ENCODE measurements at places on chromosomes 2 and 18.

DNA sequence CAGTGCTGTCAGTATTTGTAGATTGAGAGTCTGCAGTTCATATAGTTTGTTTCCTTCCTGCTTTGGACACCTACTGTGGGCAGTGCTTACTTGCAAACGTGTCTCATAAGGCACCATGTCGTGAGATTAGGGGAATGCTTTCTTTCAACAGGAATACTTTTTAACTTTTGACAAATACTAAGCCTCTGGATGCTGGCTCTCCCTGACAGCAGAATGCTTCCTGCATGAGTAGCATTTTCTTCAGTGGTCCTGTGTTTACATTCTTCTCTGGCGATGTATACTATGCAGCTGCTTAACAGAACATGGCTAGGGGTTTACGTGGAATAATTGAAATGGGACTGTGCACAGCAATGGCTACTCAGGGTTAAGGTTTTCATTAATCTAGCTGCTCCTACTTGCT, 807.5 kb downstream of the MBD2 start:
- no peak for DNase-seq

- DNase-seq: no peak
Measured at GRCh38 chr2:225041851-225042799, at the start of gene DOCK10. DOCK10 (minus strand) TSS chr2:225042468; CDS start chr2:225042374, 94 bp downstream.

- no peak for DNase-seq
Measured at GRCh38 chr2:66899109-66899508, 464.2 kb downstream of the MEIS1 start.

DNA sequence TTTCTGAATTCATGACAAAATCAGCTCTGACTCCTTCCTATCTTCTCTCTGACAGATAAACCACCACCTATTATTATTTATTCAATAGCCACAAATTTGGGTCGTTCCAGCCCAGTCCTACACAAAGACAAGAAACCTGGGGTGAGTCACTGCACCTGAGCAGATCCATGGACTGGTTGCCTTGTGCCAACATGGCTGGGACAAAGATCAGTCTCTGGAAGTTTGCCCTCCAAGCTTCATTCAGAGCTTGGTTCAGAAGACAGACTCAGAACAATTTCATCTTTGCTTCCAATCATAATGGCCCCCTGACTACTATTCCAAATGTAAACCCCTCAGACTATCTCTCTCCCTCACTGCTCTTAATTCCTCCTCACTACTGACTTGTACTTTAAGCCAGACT, 9.6 kb upstream of the EXOC6B start:
- DNase-seq: no peak

DNA sequence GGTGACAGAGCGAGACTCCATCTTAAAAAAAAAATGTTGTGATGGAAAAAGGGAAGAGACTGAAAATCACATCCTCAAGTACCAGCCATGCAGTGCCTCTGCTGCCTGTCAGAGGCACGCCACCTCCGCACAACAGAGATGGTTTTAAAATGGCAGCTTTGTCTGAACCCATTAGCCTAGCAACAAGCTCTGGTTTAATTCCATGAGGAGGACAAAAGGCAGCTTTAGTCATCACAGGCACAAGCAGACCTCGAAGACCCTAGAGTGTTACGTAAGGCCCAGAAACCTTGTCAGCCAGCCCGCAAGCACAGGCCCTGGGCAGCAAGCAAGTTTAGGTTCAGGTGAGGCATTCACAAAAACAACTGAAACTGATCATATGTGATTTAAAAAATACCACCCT, 10.4 kb downstream of the LCT start:
- no peak for DNase-seq

DNA sequence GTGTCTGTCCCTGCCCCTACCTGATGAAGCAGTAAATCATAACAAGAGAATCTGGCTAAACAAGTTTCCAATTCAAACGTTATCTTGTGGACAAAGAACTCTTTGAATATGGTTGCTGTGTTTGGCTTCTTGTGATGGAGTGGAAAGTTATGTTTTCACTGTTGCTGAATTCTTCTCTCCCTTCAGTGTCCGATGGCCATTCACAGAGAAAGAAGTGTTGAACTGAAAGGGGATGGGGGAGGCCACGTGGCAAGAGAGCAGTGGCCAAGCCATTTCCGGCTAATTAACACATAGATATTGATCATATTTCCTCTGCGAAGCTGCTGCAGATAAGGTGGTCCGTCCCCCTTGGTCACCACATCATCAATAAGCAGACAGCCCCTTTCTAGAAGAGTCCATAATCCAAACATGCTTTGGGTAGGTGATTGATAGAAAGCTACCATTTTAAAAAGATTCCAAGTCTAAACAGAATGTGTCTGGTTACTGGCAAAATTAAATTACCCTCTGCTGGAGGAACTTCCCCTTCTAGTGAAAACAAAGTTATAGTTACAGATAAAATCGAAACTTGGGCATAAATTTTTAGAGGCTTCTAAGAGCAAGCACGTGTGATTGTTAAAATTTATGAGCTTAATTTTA, 36.9 kb upstream of the FZD7 start:
- no peak for DNase-seq

GRCh38 chr18:71808616-71809015, 735.5 kb downstream of the CBLN2 start:
- no peak for DNase-seq

DNA sequence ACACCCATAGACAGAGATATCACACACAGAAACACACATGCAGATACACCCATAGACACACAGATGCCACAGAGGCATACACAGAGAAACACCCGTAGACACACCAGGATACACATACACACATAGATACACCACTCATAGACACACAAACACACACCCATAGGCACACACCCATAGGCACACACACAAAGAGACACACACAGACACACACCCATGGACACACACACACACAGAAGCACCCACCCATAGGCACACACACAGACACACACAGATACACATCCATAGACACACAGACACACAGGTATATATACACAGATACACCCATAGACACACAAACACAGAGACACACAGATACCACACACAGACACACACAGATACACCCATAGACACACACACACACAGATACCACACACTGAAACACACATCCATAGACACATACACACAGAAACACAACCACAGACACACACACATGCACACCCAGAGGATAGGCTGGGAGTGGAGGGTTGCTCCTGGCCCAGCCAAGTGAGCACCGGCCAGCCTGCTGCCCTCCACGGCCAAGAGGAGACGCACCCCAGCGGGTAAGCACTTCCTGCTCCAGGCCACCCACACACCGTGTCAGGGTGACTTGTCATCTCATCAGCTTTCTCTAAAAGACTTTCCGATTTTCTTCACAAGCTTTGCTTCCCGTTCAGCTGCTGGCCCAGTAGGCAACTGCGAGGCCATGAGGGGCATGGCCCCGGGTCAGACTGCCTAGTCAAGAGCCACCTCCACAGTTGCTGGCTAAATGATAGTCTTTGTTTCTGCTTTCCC, 14.1 kb upstream of the CNNM3 start:
- no peak for DNase-seq

GRCh38 chr2:127841466-127842178, 16.3 kb downstream of the POLR2D start:
- no peak for DNase-seq

DNA sequence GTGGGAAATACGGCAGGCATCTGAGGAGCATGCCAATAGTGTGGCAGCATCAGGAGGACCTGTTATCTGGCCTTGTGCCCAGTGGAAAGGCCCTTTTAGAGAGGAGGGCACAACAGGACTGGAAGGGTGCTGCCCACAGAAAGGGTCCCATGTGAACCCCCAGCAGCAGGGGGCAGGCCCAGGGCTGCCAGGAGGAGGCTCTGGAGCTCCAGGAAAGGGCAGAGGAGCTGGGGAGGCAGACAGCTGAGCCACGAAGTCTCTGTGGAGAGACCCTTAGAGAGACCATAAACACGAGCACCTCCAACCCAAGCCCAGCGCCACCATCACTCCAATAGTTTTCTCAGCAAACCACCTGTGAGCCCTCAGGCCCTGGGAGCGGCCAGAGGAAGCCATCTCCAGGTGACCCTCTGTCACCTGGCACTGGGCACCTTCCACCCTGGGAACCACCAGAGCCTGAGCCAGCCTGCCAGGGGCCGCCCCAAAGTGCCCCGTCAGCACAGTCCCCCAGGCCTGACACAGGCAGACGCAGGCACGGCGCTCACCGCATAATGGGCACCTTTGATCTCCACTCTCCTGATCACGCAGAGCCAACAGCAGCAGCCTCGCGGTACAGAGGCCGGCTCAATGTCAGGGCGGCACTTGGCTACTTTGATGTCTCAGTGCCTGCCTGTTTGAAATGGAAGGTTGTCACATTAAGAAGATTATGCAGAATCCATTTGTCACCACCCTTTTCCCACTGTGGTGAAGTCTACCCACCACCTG, 162.5 kb upstream of the RAB6C start:
- DNase-seq: no peak

DNA sequence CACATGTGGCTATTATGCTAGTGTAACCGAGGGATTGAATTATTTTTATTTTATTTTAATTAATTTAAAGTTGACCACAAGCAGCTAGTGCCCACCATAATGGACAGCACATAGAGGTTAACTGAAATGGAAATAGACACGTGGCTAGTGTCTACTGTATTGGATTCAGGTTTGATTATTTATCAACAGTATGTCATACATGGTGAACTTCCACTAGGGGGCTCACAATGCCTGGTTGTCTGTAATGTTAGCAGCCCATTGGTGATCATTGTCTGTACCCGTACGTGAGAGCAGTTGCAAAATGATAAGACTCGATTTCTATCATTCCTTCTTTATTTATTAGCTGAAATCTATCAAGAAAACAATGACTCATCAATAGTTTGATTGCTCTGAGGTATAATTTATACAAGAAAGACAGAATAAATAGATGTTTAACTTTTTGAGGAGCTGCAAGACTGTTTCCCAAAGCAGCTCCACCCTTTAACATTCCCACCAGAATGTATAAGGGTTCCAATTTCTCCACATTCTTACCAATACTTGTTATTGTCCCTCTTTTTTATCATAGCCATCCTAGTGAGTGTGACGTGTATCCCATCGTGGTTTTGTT, 76.5 kb downstream of the CYBRD1 start:
- DNase-seq: peak; percentile 24

- DNase-seq: no peak
Measured at GRCh38 chr2:217469203-217469810, 533.5 kb downstream of the TNS1 start.

DNA sequence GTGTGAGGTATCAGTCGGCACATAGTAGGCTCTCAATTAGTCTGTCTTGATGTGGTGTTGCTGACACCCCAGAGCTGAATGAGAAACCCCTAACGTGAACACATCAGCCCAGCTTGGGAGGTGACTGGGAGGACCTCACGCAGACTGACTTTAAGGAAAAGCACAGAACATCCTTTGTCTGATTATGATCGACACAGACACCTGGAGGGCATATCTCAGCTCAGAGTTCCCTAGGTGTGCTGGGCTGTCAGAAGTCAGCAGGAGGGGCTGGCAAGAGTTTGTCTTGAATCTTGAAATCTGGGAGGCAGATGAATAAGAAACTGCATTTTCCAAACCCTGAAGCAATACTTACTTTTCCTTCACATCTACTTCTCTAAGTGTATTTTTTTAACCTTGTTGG, 16.8 kb upstream of the MYCN start:
- DNase-seq: no peak

GRCh38 chr2:227829337-227829736, 15.7 kb downstream of the CCL20 start:
- no peak for DNase-seq

DNA sequence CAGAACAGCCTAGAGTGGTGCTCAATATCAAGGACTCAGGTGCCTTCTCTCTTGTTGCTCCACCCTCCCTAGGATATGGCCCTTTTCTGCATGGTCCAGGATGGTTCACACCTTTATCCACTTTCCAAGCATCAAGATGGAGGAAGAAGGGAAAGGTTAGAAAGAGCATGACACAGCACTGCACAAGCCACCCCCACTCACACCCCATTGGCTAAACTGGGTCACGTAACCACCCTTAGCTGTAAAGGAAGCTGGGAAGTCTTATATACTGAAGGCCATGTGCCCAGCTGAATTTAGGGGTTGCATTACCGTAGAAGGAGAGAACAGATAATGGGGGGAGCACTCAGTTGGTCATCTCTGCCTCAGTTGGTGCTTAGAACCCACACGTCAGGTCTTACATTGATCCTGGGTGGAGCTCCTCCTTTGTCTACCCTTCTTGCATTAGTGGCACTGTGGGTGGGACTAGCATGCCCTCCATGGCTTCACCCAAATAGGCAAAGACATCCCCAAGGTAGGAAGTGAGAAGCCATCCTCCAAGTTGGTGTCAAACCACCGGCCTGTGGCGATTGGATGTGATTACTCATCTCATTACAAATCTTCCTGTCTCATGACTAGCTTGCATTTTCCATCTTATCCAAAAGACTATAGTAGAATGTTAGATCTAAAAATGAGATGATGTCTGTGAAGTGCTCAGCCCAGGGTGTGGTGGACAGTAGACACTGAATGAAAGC, 248.5 kb downstream of the HAUS1 start:
- no peak for DNase-seq

DNA sequence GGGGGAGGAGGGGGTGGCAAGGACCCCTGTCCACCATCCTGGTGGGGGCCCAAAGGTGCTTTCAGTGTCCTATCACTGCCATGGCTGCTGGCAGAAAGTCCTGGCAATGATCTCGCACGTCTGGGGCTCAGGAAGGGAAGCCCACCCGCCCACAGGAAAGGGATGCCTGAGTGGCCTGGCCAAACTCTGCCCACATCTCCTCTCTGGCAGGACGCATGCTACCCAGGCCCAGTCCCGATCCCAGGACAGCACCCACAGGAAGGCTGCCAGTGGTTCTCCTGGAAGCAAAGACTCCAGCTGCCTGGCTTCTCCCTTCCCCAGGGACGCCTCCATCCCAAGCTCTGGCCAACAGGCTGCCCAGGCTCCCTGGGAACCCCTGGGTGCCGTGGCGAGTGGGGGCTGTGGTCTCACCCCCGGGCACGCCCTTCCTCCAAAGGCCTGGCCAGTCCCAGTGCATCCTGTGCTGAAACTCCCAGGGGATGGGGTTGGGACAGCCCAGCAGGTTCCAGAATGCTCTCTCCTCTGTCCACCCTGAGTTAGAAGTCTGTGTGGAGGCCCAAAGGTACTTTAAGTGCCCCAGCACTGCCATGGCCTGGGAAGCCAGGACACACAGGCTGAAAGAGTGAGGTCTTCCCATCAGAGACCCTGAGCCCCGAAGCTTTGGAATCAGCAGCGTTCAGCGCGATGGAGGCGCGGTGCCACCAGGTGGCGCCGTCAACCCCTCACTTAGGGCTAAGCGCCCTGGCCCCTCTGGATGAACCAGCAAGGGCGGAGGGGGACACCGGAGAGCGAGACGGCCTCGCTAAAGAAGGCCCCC, 29.8 kb upstream of the TAF1B start:
- DNase-seq: peak; percentile 20

- no peak for DNase-seq
Measured at GRCh38 chr18:44423814-44424644, 256.7 kb upstream of the SETBP1 start.

- DNase-seq: no peak
Measured at GRCh38 chr2:69801745-69802290, 27.6 kb upstream of the GMCL1 start.
